ENCODE measurements at places on chromosomes 6 and 20. TPM values are rescaled to one million over a fixed set of nuclear protein-coding genes. Genes with fewer than 3 reads are reported as not detected.

DNA sequence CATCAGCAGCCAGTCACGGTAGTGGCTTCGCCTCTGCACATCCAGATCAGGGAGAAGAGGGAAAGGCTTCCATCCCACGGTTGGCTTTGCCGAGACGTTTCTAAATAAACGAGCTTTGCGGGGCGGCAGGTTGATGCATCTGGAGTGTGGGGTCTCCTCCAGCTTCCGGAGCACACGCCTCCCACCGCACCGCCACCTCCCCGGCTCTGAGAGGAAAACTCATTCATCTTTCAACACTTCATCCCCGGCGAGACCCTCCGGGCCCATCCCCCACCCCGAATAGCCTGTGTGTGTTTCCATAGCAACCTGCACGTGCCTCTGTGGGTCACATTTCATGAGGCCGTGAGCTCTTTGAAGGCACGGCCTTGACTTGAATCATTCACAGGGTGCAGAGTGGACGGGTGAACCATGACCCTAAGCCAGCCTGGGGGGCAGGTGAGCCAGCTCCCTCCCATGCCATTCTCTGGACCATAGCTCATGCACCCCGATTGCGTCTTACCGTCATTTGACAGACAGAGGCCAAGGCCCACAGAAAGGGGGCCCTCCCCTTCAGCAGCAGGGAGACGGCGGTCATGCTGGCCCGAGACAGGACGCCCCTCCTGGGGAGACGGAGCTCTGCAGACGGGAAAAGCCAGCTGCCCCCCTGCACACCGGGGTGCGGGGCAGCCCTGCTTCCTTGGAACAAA is 16.2 kb upstream of the CHRNA4 start:
- no peaks in the 10 kb centered on the region for H3K36me3 ChIP-seq
- no peak overlapping the region for H3K27ac ChIP-seq
- H3K4me1 ChIP-seq = no peaks in the 10 kb centered on the region
- H3K4me3 ChIP-seq = no peak overlapping the region
- no peak for DNase-seq

DNA sequence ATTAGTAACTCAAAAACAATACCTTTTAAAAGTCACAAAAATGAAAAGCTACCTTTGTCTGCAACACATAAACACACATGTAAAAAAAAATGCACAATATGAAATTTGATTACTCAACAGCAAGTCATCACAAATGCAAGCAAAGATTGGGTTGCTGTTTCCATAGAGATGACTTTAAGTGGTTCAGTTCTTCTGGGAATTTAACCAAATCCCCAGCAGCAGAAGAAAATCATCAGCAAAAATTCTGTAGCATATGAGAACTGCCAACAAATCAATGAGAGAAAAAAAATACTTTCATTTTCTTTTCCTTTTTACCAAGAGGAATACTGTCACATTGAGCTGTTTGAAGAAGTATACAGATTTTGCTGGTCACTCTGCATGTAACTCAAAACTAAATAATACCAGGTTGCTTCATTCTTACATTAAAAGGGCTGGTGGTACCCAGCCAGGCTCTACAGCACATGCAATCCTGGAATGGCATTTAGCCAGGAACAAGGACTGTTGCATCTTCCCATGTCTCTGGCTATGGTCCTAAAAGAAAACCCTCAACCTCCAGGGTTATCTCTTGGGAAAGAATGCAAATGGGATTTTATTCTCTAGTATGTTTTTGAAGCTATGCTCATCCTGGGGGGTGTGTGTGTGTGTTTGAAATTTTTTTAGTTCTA is 158.3 kb downstream of the OPRM1 start:
- peaks cover 28% of the 10 kb centered on the region for H3K36me3 ChIP-seq
- DNase-seq = no peak
- peaks cover 22% of the 10 kb centered on the region for H3K4me1 ChIP-seq
- no peaks in the 10 kb centered on the region for H3K27me3 ChIP-seq
- no peak overlapping the region for H3K27ac ChIP-seq

- H3K27me3 ChIP-seq = no peaks in the 10 kb centered on the region
- no peak overlapping the region for H3K4me3 ChIP-seq
- H3K4me1 ChIP-seq = no peaks in the 10 kb centered on the region
- no peak for DNase-seq
- H3K36me3 ChIP-seq = no peaks in the 10 kb centered on the region
Measured at GRCh38 chr6:154579046-154579445, 68.6 kb upstream of the CNKSR3 start.

DNA sequence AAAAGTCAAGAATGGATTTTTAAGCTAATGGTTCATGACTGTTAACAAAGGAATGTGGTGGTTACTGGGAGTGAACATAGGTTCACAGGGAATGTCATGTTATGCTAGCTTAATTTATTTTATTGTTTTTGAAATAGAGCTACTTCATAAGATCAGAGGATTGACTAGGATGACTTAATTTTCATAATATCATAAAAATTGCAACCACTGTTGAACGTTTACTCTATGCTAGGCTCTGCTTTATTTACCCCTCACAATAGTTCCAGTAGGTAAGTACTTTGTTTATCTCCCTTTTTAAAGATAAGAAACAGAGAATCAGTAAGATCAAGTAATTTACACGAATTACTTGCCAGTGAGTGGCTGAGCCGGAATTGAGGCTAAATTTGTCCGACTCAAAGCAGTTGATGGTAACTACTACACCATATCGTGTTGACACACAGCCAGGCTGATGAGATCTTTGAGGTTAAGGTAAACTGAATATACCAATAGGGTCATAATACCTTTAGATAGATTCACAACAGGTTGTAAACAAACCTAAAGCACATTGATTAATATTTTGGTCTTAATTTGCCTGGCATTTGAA is 194.6 kb upstream of the CITED2 start:
- no peak overlapping the region for H3K27ac ChIP-seq
- H3K4me3 ChIP-seq = no peak overlapping the region
- H3K4me1 ChIP-seq = no peaks in the 10 kb centered on the region
- DNase-seq = no peak
- H3K36me3 ChIP-seq = no peaks in the 10 kb centered on the region
- H3K27me3 ChIP-seq = no peaks in the 10 kb centered on the region

GRCh38 chr6:108250240-108250866 is 10.5 kb downstream of the SNX3 start:
- no peaks in the 10 kb centered on the region for H3K36me3 ChIP-seq
- peaks cover 18% of the 10 kb centered on the region for H3K4me1 ChIP-seq
- no peak overlapping the region for H3K4me3 ChIP-seq
- no peaks in the 10 kb centered on the region for H3K27me3 ChIP-seq
- no peak overlapping the region for H3K27ac ChIP-seq
- DNase-seq = no peak

GRCh38 chr6:156776470-156776839 is 723 bp upstream of the ARID1B start:
- peaks cover 21% of the 10 kb centered on the region for H3K4me1 ChIP-seq
- H3K4me3 ChIP-seq = peak overlapping the region; percentile 54
- peak; percentile 47 for DNase-seq
- no peaks in the 10 kb centered on the region for H3K36me3 ChIP-seq
- no peaks in the 10 kb centered on the region for H3K27me3 ChIP-seq

DNA sequence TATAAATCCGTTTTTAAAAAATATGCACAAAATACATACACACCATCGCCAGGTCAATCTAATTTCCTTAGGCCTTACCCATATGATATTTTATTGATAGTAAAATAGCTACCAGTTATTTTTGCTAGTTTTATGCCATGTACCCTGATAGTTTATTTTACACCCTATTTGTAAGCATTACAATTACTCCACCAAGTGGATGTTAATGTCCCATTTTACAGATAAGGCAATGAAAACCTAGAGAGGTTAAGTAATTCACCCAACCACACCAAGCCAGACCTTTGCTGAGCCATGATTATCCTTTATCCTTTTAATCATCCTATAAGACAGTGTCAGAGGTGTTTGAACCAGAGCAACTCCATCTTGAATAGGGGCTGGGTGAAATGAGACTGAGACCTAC is 86.8 kb downstream of the CBLN4 start:
- no peaks in the 10 kb centered on the region for H3K4me1 ChIP-seq
- no peak for DNase-seq
- H3K4me3 ChIP-seq = no peak overlapping the region
- no peaks in the 10 kb centered on the region for H3K36me3 ChIP-seq
- H3K27me3 ChIP-seq = no peaks in the 10 kb centered on the region

GRCh38 chr6:119443993-119444641 is 94.6 kb upstream of the MAN1A1 start:
- no peak overlapping the region for H3K27ac ChIP-seq
- H3K27me3 ChIP-seq = no peaks in the 10 kb centered on the region
- no peaks in the 10 kb centered on the region for H3K36me3 ChIP-seq
- DNase-seq = no peak
- H3K4me1 ChIP-seq = no peaks in the 10 kb centered on the region

- H3K27me3 ChIP-seq = no peaks in the 10 kb centered on the region
- no peaks in the 10 kb centered on the region for H3K4me1 ChIP-seq
- DNase-seq = no peak
- H3K4me3 ChIP-seq = no peak overlapping the region
Measured at GRCh38 chr6:145508107-145508506, 227.2 kb downstream of the EPM2A start.

GRCh38 chr6:21586740-21587178 is 6.8 kb upstream of the SOX4 start:
- no peak overlapping the region for H3K27ac ChIP-seq
- peaks cover 20% of the 10 kb centered on the region for H3K4me1 ChIP-seq
- no peaks in the 10 kb centered on the region for H3K27me3 ChIP-seq
- no peak for DNase-seq

DNA sequence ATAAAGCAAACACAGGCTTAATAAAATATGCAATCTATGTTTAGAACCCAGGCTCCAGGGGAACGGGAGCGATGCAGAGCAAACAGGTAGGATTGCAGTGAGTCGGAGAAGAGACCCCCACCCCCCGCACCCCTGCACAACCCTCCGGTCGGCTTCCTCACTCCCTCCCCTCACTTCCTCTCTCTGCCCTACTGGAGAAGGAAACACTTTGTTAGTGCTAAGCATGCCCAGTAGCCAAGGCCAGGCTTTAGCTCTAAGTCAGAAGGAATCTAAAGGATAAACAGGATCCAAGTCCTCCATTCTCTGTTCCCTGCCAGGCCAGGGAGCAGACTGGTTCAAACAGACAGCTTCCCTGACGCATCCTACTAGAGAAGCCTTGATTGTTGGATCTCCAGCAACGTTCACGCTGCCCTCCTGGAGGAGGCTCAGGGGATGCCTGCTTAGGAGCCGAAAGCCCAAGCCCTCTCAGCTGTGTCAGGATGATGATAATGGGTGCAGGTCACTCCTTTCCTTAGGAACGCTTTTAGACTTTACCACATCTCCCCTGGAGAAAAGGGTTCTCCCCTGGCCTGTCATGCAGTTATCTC is 14.7 kb downstream of the FOXQ1 start:
- H3K27ac ChIP-seq = no peak overlapping the region
- no peaks in the 10 kb centered on the region for H3K4me1 ChIP-seq
- H3K27me3 ChIP-seq = no peaks in the 10 kb centered on the region
- no peaks in the 10 kb centered on the region for H3K36me3 ChIP-seq
- no peak overlapping the region for H3K4me3 ChIP-seq

The PPIL6 gene
- 0.52 TPM for total RNA-seq

The HLA-DOA gene
- 1.4 TPM for total RNA-seq

The OR2W1 gene
- not detected for total RNA-seq

The SAMD10 gene
- total RNA-seq = 7.5 TPM

The BTN2A1 gene
- total RNA-seq = 62.8 TPM

All from CD4-positive, alpha-beta memory T cell (primary cell).